ENCODE measurements at places on chromosomes 16 and 17. TPM values are rescaled to one million over a fixed set of nuclear protein-coding genes. Genes with fewer than 3 reads are reported as not detected.

Gene SNX20
- not detected for total RNA-seq

GRCh38 chr16:88686439-88687253 lies at the start of gene SNAI3:
Gene SNAI3 (minus strand): TSS chr16:88686507. CDS start chr16:88686406, 101 bp downstream.
- DNase-seq: peak; percentile 96

- DNase-seq: no peak
These were observed 85.5 kb upstream of the ZNF750 start for GRCh38 chr17:82925336-82925735.

DNA sequence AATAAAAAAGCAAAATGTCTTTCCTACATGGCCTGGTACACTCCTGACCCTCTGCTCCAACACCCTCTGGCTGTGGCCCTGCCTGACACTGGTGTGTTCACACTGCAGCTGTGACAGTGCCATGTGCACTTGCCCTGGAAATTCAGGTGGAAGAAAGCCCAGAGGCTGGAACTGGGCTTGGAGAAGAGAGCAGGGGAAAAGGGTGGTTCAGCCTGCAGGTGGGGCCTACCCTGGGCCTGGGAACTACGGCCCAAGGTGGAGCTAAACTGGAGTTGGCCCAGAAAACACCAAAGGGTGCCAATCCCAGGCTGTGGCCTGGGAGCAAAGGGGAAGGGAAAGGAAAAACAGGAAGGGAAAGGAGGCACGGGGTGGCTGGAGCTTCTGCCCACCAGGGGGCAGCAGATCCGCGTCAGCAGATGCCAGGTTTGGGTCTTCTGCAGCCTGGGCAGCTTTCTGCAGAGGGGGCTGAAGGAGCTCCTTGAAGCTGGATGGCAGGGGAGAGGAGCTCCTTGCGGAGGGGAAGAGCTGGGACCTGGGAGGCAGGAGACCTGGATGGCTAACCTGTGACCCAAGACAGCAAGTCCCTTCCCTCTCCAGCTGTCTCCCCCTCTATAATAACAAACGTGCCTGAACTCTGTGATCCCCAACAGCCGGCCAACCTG lies 15.4 kb upstream of the CTCF start:
- DNase-seq: peak; percentile 89

Gene CLEC10A
- total RNA-seq: not detected

Gene TBC1D3
- not detected for total RNA-seq

- no peak for DNase-seq
These were observed 22.3 kb downstream of the SAP30BP start for GRCh38 chr17:75689441-75689873.

Gene MYH3
- 1.1 TPM for total RNA-seq

GRCh38 chr17:13480877-13481276 lies 120.9 kb downstream of the HS3ST3A1 start:
- peak; percentile 11 for DNase-seq

GRCh38 chr17:364766-365165 lies 12.2 kb upstream of the RPH3AL start:
- DNase-seq: no peak

- no peak for DNase-seq
These were observed 60.0 kb downstream of the KLHDC4 start for GRCh38 chr16:87705771-87706277.

GRCh38 chr17:28718333-28719020 lies 809 bp upstream of the RAB34 start:
- peak; percentile 68 for DNase-seq

Gene DNAI2
- total RNA-seq: not detected

Gene ATP1B2
- total RNA-seq: 14.9 TPM

Gene TBC1D3C
- not detected for total RNA-seq

GRCh38 chr16:12090151-12090530 lies 113.6 kb downstream of the SNX29 start:
- peak; percentile 55 for DNase-seq

DNA sequence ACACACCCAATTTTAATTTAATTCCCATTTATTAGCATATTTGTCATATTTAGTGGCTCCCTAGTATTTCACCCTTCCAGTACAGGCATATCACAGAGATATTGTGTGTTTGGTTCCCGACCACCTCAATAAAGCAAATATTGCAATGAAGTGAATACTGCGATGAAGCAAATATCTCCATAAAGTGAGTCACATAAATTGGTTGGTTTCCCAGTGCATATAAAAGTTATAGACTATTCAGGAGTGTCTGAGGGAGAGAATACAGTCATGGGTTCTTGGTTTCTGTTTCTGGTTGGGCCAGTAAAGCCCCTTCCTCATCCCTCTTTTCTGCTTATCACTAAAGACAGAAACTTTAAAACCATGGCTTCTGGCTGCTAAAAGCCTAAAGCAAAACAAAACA lies 295.4 kb upstream of the AXIN2 start:
- no peak for DNase-seq

DNA sequence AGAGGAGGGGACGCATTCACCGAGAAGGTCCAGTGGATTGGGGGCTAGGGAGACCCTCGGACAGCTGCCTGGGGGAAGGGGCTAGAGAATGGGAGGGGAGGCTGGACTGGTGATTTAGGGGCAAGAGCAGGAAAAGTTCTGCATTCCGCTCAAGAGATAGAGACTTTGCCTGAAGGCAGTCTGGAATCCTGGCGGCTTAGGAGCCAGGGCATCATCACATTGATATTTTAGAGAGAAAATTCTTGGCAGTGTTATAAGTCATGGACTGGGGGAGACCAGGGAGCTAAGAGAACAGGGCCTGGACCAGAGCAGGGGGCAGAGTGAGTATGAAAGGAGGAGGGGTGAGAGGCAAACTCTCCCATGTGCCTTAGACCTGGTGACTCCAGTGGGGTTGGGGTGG lies 35.8 kb downstream of the MSI2 start:
- DNase-seq: no peak

DNA sequence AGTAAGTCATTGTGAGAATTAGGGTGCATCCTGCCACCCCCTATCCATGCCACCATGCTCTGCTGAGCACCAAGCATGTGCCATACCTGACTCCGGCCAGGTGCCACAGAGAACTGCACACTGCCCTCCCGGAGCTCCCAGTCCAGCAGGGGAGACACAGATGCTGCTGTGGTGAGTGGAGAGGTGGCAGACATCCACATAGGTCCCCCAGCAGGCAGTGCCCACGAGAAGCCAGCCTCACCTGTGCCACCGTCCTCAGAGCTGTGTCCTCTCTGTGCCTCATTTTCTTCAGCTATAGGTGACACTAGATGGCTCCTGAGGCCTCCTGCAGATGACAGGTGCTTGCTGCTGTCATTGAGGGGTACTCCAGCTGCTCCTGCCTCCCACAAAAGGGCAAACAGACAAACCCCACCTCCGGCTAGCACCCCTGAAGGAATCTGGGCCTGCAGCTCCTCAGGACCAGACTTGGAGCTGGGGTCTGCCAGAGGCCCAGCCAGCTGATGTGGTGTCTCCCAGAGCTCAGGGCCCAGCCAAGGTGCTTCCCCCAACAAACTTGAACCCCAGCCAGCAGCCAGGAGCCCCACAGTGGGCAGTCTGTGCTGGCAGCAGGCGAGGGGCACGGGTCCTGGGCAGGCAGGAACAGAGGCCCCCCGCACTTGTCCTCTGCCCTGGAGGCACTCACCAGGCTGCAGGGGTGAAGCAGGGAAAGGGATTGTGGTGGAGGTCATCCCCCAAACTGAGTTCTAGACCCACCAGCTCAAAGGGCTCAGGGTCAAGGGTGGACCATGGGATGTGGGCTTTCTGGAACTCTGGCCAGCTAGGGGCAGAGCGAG lies 17.1 kb downstream of the FOXJ1 start:
- no peak for DNase-seq

DNA sequence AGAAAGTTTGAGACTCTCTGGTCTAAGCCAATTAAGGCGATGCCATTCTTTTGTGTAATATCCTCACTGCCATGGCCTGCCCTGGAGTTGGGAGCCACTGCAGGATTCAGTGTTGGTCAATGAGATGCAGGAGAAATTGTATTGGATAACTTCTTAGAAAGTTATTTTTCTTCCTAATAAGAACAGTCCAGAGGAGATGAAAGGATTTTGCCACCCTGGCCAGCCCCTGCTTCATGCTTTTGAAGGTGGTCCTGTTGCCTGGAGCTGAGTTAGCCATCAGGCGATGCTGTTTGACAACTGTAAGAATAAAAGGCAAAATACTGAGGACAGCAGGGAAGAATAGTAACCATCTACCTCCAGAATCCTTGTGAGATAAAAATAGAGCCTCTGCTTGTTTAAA lies 35.4 kb upstream of the CNTNAP4 start:
- DNase-seq: no peak

- DNase-seq: no peak
These were observed 249.0 kb upstream of the CCL2 start for GRCh38 chr17:34006126-34006525.

Gene ACSM3
- total RNA-seq: 13.4 TPM

DNA sequence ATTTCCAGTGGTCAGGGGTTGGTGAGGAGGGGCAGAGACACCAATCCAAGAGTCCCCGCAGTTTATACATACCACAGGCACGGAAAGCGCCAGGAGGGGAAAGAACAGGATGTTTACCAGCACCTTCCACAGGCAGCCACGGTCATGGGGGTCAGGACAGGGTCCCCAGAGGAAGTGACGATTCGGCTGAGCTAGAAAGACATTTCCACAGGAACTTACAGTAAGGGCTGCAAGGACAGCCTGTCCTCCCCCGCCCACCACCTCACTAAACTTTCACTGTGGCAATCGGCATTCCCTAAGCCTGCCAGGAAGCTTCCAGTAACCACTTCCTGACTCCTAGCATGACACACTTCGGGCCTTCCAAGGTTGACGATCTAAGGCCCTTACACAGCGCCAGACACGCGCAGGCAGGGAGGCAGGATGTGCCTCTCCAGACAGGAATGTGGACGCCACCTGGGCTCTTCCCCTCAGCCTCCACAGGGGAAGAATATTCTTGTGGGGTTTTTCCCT lies 1.2 kb upstream of the MT2A start:
- DNase-seq: peak; percentile 40

DNA sequence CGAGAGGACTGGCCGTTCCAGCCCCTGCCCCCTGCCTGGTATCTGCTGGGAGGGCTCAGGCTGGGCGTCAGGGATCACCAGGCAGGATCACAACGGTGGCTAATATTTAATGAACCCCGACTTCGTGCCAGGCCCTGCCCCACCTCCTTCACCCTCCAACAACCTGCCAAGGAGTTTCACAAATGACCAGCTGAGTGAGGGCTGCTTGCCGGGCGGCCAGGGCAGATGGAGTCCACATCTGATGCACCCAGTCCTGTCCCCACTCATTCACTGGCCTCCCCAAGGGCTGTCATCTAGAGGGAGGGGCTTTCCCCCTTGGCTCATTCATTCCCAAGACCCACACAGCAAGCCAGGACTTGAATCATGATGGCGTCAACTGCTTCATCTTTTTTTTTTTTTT lies 17.5 kb downstream of the UBALD1 start:
- DNase-seq: no peak

Gene ATP2A3
- total RNA-seq: 32.6 TPM

- DNase-seq: peak; percentile 62
These were observed 75.5 kb upstream of the CLEC3A start for GRCh38 chr16:77946823-77947222.

Gene RAB37
- 3.4 TPM for total RNA-seq

- DNase-seq: no peak
These were observed 37.9 kb downstream of the CMIP start for GRCh38 chr16:81482329-81483063.

GRCh38 chr17:48600244-48601098 lies 4.3 kb downstream of the HOXB6 start:
- no peak for DNase-seq

Gene KRT15
- 0.03 TPM for total RNA-seq

DNA sequence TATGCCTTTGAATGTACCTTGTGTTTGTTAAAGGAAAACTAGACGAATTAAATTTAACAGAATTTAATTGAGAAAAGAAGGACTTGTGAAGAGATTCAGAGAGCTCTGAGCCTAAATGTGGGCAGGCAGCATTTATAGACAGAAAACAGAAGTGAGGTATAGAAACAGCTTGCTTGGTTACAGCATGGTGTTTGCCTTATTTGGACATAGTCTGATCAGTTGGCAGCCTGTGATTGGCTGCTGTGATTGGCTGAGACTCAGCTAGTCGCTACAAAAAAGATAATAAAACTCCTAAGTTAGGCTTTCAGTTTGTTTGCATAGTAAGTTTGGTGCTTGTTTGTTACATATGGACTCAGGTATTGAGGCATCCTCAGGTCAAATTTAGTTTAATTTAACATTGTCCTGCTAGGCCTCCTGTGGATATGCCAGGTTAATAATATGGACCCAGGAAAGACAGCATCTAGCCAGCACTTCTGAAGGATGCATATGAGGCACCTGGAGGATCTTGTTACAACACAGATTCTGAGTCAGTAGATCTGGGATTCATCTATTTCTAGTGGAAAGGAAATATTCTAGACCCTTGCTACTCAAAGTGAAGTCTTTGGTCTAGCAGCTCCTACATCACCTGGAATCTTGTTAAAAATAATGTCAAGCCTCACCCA lies 43.4 kb downstream of the SLFN5 start:
- peak; percentile 27 for DNase-seq

DNA sequence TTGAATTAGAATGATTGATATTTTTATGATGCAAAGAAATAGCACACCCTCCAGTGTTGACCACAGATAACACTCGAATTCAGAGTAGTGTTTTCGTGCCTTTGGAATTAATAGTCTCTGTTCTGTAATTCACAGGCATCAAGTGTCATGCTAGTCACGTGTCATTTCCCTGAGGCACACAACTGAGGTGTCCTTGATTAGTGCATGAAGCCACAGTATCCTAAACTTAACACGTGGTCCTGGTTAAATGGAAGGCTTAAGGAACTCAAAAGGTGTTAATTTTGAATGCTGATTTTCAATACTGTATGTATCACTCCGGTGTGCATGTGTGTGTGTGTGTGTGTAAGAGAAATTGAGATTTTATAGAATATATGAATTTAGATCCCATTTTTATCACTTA lies 625.6 kb downstream of the TMEM114 start:
- DNase-seq: no peak

Gene KRT33B
- not detected for total RNA-seq

DNA sequence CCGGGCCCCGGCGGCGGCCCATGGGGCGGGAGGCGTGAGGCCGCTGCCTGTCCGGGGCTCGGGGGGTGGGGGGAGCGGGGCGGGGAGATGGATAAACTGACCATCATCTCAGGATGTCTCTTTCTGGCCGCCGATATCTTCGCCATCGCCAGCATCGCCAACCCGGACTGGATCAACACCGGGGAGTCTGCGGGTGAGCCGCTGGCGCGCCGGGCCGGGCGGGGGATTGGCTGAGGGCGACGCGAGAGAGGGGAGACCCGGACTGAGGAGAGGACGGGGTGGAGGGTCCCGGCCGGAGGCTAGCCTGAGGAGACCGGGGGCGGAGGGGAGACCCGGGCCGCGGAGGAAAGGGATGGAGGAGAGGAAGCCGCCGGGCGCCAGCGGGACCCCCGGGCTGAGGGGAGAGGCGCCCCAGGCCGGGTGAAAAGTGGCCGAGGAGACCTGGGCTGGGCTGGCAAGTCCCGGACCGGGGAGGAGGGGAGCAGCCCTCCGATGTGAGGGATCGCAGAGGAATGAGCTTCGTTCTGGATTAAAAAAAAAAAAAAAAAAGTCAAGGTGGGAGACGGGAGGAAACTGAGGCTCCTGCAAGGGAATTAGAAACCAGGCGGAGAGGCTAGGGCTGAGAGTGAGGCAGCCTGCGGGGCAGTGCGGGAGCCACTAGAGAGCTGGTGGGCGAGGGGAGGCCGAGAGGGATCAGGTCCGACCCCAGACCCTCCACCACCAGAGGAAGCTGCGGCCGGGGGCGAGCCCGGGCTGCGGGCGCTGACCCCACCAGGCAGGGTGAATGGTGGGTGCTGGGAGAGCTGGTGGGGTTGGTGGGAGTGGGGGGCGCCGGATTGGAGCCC lies 526 bp downstream of the MOSMO start:
- peak; percentile 62 for DNase-seq
